ENCODE measurements at places on chromosomes 3 and 15. TPM values are rescaled to one million over a fixed set of nuclear protein-coding genes. Genes with fewer than 3 reads are reported as not detected.

Gene MED12L
- total RNA-seq: not detected

Gene CHRM5
- not detected for total RNA-seq

GRCh38 chr15:52008698-52009434 lies 10.2 kb upstream of the MAPK6 start:
- peaks cover 15% of the 10 kb centered on the region for H3K4me1 ChIP-seq
- no peak overlapping the region for H3K4me3 ChIP-seq
- no peaks in the 10 kb centered on the region for H3K36me3 ChIP-seq
- H3K27ac ChIP-seq: no peak overlapping the region
- H3K27me3 ChIP-seq: no peaks in the 10 kb centered on the region
- DNase-seq: no peak

GRCh38 chr15:37105889-37106288 lies 5.5 kb upstream of the MEIS2 start:
- peaks cover 4% of the 10 kb centered on the region for H3K4me1 ChIP-seq
- H3K36me3 ChIP-seq: no peaks in the 10 kb centered on the region
- no peak overlapping the region for H3K27ac ChIP-seq
- H3K4me3 ChIP-seq: no peak overlapping the region
- no peak for DNase-seq

GRCh38 chr3:111151438-111151837 lies 79.8 kb downstream of the NECTIN3 start:
- no peaks in the 10 kb centered on the region for H3K4me1 ChIP-seq
- H3K4me3 ChIP-seq: no peak overlapping the region
- no peak overlapping the region for H3K27ac ChIP-seq
